T1000 (cell line): ENCODE measurements at places on chromosomes 6 and 20.

- DNase-seq: no peak
Measured at GRCh38 chr6:157167837-157168236, 155.5 kb downstream of the TMEM242 start.

GRCh38 chr6:68087399-68088133, 547.5 kb upstream of the ADGRB3 start:
- no peak for DNase-seq

DNA sequence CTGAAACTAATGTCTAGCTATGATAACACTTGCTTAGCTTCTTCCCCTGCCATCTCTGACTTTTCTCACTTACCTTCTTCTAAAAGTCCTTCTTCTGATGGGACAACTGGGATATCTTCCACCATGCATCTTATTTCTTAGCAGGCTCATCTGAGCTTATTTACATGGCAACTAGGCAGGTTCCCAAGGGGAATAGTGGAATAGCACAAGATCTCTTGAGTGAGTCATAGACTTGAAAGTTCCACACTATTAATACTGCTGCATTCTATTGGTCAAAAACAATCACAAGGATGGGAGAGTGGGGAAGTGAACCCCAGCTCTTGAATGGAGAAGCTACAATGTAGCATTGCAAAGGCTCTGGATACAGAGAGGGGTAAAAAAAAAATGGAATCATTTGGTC, 142.1 kb downstream of the HAO1 start:
- no peak for DNase-seq

DNA sequence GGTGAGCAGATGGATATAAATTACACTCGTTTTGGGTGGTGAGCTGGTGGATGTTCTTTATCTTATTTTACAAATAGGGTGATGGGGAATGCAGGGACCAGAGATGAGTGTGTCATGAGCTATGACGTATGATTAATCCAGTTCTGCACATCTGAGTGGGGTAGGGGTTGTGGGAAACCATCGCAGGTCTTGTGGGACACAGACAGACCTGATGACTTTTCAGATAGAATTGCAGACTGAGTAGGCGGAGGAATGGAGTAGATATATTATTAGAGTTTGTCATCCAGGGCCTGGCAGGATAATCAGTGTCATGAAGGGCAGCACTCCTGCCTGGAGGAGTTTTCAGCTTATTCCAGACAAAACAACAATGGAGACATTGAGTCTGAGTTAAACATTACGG, 12.9 kb upstream of the DSP start:
- no peak for DNase-seq

DNA sequence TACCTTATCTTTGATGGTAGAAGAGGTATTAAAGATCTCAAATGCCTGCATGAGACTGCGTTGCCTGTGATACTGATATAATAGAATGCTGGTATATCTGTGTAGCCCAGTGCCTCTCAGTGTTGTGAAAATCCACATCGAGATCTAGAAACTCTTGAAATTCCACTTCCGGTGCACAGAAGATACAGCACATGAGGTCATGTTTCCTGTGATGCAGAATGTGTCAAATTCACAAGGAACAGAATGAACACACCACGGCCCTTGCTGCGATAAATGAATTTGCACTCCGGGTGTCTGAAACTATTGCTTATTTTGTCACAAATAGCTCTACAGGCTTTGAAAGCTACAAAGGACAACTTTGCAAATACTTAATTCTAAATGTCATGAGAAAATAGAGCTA, 687.9 kb upstream of the AGPAT4 start:
- DNase-seq: no peak

DNA sequence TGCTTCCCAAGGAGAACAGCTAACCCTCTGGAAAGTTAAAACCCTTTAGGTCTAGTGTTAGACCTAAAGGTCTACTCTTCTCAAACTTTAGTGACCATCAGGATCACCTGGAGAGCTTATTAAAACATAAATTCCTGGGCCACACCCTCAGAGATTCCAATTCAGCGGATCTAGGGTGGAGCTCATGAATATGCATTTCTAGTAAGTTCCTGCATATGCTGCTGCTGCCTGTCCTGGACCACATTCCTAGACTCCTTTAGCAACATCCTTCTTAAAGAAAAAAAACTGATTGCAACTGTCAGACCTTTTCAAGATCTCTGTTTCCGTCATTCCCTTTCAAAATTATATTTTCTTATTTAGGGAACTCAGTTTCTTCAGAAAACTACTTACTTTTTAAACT, 31.2 kb downstream of the SNAP25 start:
- no peak for DNase-seq

GRCh38 chr6:25278261-25278913, 787 bp upstream of the CARMIL1 start:
- DNase-seq: no peak

DNA sequence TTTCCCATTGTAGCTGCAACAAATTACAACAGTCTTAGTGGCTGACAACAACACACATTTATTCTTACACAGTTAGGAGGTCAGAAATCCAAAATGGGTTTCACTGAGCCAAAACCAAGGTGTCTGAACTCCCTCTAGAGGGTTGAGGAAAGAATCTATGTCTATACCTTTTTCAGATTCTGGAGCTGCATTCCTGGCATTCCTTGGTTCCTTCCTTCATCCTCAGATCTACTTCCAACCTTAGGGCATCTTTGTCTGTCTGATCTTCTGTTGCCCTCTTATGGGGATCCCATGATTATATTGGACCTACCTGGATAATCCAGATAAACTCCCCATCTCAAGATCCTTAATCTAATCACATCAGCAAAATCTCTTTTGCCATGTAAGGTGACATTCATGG, 540.9 kb upstream of the MAP3K7 start:
- DNase-seq: no peak

- DNase-seq: no peak
Measured at GRCh38 chr6:16238963-16239797, 793 bp downstream of the GMPR start.

GRCh38 chr6:163332575-163332974, 81.9 kb upstream of the QKI start:
- DNase-seq: no peak

GRCh38 chr6:159691963-159692287, 1.1 kb downstream of the SOD2 start:
- no peak for DNase-seq

DNA sequence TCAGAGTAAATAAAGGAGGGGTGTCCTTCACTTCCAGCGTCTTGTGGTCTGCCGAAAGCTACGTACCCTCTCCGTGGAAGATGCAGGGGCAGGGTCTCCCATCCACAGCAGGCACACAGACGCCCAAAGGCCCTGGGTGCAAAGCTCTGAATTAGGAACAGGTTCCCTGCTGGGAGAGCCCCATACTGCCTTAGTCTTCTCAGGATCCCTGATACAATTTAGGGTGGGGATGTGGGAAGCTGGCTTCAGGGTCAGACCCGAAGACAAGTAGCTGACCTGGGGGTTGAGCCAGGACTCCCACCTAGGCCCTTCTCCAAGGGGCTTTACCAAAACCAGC, 74.1 kb downstream of the TTLL2 start:
- no peak for DNase-seq

GRCh38 chr6:88650029-88650619, 313.3 kb downstream of the RNGTT start:
- no peak for DNase-seq

DNA sequence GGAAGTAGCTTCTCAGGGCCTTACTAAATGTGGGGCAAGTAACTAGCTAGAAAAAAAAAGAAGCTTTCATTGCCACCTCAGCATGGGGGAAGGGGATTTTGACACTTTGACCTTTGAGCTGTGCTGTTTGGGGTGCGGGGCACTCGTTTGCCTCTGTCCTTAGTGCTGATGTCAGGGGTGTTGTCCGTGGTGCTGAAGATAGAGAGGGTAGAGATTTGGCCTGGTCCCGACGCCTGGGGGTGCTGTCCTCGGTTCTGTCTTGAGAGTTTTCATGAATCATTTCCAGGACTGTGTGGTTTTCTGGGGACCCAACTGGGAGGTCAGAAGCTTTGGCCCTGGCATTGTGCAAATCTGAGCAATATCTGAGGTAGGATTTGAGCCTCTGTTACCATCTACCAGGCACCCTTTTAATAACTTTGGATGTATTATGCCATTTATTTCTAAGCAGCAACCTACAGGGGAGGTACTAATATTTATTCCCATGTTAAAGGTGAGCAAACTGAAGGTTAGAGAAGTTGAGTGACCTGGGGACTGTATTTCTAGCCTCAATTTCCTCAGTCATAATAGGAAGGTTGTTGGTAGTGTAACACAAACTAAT, 78.0 kb downstream of the DLGAP4 start:
- DNase-seq: no peak

DNA sequence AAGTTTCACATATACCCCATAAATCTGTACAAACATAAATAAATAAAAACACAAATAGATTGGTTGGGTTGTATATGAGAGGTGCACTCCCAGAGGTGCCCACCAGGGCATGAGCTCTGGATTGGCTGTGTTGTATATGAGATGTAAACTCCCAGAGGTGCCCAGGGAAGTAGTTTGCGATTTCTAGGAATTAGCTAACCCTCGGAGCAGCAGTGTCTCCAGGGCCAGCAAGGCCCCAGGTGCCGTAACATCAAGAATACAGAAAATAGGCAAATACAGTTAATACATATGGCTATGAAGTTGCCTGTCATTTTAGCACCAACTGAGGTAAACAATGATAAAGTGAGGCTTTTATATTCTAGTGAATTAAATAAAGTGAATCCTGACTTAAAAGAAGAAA, 5.4 kb upstream of the GINM1 start:
- no peak for DNase-seq

DNA sequence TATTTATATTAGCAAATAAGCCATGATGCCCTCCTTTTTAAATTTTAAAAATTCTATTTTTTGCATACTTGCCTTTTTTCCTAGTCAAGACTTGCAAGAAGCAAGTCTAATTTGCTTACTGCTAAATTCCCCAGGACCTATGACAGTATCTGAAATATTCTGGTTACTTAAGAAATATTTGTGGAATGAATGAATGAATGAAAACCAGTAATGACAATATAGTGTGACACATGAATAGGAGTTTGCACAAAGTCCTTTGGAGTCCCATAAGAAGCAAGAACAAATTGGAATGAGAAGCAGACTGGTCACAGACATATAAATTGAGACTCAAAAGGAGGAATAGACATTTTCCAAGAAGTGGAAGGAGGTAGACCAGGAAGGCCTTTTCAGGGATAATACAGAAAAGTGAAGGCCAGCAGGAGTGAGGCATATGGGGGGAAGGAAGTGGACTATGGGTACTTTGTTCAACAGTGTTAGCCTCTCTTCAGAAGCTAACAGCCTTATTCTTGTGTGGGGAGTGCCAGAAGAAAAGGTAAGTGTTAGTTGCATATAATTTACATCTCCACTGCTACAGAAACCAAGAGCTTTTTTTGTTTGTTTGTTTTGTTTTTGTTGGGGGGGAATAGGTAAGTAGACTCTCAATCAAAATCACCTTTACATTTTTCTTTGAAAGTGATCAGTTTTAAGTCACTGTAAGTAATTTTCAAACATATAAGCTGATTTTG, 93.6 kb upstream of the FAM184A start:
- no peak for DNase-seq

GRCh38 chr6:156599978-156600590, 177.1 kb upstream of the ARID1B start:
- DNase-seq: no peak

- no peak for DNase-seq
Measured at GRCh38 chr6:81634155-81634880, 118.2 kb downstream of the TENT5A start.

- DNase-seq: no peak
Measured at GRCh38 chr6:81997090-81997926, 244.8 kb upstream of the TENT5A start.

GRCh38 chr6:110178626-110179405, 654 bp downstream of the WASF1 start:
- DNase-seq: peak; percentile 54

DNA sequence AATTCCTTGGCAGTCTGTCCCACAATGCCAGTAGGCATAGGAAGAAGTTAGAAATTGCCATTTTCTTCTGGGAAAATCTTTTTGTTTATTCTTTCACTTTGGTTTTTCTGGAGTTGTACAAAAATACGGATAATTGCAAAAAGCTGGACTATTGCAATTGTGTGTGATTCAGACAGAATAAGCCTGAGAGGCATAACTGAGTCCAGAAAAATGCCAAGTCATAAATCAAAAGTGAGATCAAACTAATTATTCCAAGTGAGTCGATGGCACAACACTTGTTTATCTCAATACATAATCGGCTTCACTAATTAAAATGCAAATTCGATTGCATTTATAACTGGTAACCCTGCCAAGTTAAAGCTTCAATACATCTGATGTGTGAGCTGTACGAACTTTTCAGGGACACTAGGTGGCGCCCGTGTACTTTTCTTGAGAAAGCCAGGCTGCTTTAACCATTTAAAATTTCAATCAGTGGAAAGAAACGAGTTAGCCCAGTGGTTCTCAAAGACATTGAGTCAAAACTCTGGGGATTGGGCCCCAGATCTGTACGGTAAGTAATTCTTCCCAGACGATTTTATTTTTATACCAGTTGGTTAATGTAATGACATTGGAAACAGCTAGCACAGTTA, 102.6 kb downstream of the LAMP5 start:
- DNase-seq: no peak

- no peak for DNase-seq
Measured at GRCh38 chr6:154542747-154543146, 32.3 kb upstream of the CNKSR3 start.
